Activated B cell treated with CpG ODN at 0.5 μM for 24 hours (primary cell): ENCODE measurements at places on chromosomes 2 and 18. TPM values are rescaled to one million over a fixed set of nuclear protein-coding genes. Genes with fewer than 3 reads are reported as not detected.

The TMEM214 gene
- total RNA-seq, result 84.4 and 92.1 TPM in 2 replicates

The CDH20 gene
- 0.07 TPM in 1 of 2 replicates, not detected in the other for total RNA-seq

The DIS3L2 gene
- total RNA-seq, result 59.9 and 65.9 TPM in 2 replicates

The HAUS1 gene
- total RNA-seq, result 34.6 and 39.5 TPM in 2 replicates

DNA sequence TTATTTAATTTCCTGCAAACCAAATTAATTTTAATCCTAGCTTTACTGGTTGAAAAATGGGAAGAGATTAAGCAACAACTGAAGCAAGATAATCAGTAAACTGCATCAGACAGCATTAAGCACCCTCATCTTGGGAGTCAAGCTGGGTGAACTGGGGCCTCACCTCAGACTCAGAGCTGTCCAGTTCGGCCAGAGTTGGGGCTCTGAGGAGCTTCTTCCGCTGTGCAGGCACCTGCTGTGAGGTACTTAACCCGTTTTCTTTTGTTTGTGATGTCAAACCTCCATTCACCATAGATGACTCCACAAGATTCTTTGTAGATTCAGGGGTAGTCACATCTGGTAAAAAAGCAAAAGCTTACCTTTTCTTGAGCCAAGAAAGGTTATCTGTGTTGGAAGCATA, 71.8 kb downstream of the PRELID3A start:
- DNase-seq, result no peak

DNA sequence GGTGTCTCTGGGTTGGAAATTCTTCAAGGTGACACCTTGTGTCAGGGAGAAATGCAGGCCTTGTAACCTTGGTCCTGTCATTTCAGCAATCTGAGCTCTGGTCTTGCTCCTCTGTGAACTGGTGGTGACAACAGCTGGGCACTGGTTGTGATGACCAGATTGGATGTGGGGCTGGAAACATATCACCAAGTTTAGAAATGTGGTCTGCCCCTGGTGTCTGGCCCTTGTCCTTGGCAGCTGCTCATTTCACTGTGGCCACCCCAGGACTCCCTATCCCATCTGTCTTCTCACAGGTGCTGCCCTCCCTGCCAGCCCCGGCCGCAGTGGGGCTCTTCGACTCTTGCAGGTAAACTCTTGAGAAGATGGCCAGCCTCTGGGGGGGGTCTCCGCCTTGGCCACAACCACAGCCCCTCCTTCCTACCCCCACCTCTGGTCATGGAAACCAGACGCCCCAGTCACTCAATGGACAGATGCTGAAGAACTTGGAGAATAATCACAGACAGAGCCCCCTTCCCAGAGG, 20.7 kb downstream of the SIX3 start:
- no peak for DNase-seq

DNA sequence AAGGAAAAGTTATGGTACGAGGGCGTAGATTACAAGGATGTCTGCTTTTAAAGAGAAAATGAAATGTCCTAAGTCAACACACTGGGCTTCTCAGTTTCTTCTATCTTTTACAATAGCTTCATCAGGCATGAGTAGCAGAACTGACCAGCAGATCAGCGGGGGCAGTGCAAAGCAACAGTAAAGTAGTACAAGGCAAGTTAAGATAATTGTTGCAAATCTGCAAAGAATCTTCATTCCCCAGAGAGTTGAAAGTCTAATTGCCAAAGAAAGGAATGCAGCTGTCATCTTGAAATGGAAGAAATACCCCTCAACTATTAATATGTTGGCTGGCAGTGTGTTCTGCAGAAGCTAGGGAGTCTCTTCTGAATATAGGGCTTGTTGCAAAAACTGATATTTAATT, 60.2 kb upstream of the SLC39A10 start:
- no peak for DNase-seq

GRCh38 chr2:33272001-33272400, 204.4 kb upstream of the RASGRP3 start:
- no peak for DNase-seq

GRCh38 chr2:139078376-139078775, 298.2 kb upstream of the NXPH2 start:
- DNase-seq, result no peak

DNA sequence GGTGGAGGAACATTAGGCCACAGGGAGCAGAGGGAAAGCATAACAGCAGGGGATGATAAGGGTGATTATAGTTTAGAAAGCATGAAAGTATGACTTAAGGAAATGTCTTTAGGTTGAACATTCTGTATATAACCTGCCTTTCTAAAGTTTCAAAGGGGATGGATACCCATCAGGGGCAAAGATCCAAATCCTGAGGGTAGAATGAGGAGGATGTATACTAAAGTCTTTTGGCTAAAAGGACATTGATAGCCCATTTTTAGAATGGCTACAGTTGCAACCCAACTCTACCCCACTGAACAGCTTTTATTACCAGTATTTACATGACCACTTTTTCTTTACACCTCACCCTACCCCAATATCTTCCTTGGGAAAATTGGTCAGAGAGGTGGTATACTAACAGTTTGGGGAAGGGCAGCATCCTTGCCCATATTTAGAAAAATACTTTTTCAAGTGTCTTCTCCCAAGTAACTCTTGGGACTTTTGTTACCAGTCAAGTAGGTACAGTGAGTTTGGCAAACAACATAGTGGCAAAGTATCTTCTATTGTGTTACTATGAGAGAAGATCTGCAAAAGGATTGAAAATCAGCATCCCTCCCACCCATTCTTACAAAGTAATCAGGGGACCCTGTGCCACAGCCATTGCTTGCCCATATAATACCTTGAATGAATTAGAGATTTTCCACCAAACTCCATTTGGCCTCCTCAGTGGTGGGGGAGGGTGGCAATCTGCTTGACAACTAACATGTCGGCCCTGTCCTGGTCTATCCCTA, 8.3 kb downstream of the MAT2A start:
- no peak for DNase-seq

- no peak for DNase-seq
Measured at GRCh38 chr18:49161627-49162026, 210.9 kb upstream of the SMAD7 start.
